Cardiac muscle cell (in vitro differentiated cells and primary cell): ENCODE measurements at places on chromosomes 1 and 21. TPM values are rescaled to one million over a fixed set of nuclear protein-coding genes. Genes with fewer than 3 reads are reported as not detected.

DNA sequence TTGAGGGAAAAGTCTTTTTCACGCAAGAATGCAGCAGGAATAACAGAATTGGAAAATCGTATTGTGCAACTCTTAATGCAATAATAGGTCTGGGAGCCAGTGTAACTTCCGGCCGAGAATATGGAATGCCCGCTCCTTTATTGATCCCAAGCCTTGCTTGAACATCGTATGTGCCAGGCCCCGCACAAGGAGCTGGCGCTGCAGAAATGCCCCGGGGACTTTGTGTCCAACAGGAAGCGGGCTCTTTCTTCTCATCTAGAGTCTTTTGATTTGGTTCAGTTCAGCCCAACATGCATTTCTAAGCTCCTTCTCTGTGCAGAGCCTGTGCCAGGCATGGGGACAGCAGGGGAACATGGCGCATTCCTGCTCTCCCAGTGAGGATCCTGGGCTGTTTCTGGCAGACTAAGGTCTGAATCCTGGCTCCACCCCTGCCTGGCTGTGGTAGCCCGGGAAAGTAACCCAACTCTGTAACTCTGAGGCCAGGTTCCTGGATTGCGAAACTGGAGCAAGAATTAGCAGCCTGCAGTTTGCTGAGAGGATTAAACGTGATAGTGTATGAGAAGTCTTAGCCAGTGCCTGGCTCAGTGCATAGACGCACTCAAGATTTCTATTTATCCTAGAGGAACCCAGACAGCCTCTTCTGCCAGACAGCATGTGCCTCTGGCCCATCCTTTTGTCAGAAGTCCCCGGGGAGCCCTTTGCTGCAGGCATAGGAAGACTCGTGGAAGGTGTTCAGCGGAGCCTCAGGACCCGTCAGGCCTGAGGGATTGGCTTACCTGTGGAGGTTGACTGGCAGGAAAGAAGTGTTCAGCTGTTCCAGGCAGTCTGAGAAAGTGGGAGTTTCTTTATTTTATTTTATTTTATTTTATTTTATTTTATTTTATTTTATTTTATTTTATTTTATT is 987 bp upstream of the CDCP2 start:
- no peaks in the 10 kb centered on the region for H3K4me1 ChIP-seq
- H3K36me3 ChIP-seq = no peaks in the 10 kb centered on the region
- H3K4me3 ChIP-seq = no peak overlapping the region
- H3K27ac ChIP-seq = no peak overlapping the region
- no peak for DNase-seq

Gene SPRR2E
- polyA plus RNA-seq = not detected in 2 replicates

GRCh38 chr1:175169286-175170018 is 23.1 kb downstream of the KIAA0040 start:
- H3K4me3 ChIP-seq = no peak overlapping the region
- no peak for DNase-seq
- H3K36me3 ChIP-seq = no peaks in the 10 kb centered on the region
- no peaks in the 10 kb centered on the region for H3K4me1 ChIP-seq
- H3K27me3 ChIP-seq = no peaks in the 10 kb centered on the region

Gene ODF2L
- 36.6 and 39.2 TPM in 2 replicates for polyA plus RNA-seq

DNA sequence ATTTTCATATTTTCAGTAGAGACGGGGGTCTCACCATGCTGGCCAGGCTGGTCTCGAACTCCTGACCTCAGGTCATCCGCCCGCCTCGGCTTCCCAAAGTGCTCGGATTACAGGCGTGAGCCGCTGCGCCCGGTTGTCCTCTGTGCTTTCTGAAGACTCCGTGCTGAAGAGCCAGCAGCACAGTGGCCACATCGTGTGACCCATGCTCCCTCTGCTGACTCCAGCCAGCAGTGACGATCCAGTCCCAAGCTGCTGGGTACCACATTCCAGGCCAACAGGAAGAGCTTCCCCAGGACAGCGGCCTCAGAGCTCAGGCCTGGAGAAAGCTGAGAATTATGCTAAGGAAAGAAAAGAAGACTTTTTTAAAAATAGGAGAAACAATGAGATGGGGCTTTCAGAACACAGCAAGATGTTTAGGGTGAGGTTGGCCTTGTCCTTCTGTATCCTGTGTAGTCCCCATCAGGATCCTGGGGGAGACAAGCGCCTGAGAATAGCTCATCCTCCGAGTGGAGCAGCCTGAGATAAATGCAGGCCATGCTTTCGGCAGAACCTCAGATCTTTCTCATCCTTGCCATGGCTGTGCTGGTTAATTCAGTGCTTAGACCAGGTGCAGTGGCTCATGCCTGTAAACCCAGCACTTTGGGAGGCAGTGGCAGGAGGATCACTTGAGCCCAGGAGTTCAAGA is 207.1 kb downstream of the SLC35F3 start:
- DNase-seq = peak; percentile 17
- no peaks in the 10 kb centered on the region for H3K27me3 ChIP-seq
- no peak overlapping the region for H3K27ac ChIP-seq
- H3K4me1 ChIP-seq = peaks cover 4% of the 10 kb centered on the region
- H3K4me3 ChIP-seq = no peak overlapping the region
- no peaks in the 10 kb centered on the region for H3K36me3 ChIP-seq
